CD4-positive, alpha-beta T cell treated with Interleukin-1 beta for 1 hour (primary cell): ENCODE measurements at places on chromosomes 6 and 20.

DNA sequence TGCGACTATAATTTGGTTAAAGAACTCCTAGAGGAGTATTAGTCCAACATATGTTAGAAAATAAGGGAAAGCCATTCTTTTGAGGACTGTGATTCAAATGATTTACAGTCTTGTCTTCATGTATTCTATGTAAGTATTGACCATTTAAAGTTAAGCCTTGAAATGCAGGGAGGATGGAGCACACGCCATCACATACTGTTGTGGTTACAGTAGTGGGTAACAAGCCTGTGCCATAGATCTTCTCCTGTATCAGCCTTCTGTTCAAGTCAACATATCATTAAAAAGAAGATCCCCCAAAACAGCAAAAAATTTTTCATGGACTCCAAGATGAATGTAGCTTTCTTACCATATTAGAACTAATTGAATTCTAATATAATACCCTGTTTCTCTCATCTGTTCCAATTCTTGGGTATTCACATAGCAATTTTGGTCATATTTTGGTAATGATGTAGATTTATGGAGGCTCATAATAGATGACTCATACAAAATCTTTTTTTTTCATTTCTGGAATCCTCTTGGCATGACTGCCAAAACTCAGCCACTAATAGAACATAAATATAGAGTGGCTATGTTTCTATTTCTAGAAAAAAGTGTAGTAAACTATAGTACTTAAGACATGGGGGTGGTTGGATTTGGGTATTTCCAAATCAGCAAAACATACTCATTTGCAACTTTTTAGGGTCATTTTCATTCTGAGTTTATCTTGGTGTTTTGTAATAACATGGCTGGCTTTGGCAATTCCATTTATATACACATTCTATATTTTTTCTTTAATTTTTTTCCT is 413.5 kb downstream of the BCKDHB start:
- no peak for DNase-seq

DNA sequence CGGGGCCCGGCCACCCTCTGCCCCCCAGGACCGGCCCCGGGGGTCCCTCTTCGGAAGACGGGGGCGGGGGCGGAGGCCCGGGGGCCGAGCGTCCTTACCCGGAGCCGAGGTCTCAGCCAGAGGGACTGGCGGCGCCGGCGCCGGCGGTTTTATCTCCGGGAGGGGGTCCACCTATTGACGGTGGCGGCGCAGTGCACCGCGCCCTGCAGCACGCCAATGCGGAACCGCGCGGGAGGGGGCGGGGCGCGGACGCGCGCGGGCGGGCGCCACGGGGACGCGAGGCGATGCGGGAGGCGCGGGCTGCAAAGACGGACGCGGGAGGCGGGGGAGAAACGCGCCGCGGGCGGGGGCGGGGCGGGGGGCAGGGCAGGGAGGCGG is at the start of gene EEF1A2:
EEF1A2 (minus strand) TSS at position 124 of the 378 bp plus-strand sequence. CDS start 1,320 bp downstream, outside the sequence.
- peak; percentile 63 for DNase-seq

DNA sequence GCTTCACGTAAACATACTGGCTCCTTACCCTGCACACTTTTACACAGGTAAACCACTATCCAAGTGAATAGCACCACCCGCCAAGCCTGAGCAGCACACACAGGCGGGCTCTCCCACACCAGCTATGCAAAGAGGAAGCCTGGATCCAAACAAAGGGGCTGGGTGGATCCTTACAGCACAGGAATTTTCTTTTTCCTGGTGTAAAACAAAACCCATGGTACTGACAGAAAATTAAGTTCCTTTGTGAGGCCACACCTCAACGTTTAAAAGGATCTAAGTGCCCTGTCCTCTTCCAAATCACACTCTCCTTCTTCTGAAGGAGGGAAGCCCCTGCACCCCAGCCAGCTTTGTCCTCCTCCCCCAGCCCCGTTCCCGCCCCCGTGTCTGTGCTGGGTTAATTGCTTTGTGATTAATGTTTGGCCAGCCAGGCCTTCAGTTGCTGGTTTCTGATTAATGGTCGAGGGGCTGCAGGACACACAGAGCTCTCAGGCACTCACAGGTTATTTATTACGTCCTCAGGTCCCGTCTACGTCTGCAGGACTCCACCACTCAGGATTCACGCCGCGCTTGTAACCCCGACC is 6.1 kb downstream of the DACT2 start:
- DNase-seq: no peak

DNA sequence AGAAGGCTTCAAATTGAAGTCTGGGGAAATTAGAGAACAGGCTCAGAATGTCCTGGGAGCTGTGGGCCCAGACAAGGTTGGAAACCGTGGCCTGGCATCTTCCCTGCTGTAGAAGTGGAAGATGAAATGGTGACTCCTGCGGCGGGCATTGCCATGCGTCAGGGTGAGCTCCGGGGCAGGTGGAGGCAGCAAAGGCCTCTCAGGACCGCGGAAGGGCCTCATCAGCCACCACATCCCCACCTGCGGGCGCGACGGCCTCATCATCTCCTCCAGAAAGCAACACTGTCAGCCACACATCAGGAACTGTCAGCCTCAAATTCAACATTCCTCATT is 161.7 kb downstream of the SYNDIG1 start:
- no peak for DNase-seq

- DNase-seq: peak; percentile 97
Measured at GRCh38 chr6:38702558-38703397, at the start of gene GLO1. GLO1 (minus strand) TSS chr6:38703145; CDS start chr6:38703054, 91 bp downstream.
